ENCODE measurements at places on chromosomes 3 and 15.

- no peak for DNase-seq
Observed at GRCh38 chr3:14647976-14648955, 3.3 kb upstream of the CCDC174 start.

- DNase-seq: no peak
Observed at GRCh38 chr15:41935566-41936020, 36.8 kb downstream of the EHD4 start.

- DNase-seq: no peak
Observed at GRCh38 chr3:139326707-139327106, 17.1 kb upstream of the MRPS22 start.

GRCh38 chr3:63936925-63937324 lies 24.7 kb upstream of the SCAANT1 start:
- no peak for DNase-seq

GRCh38 chr3:139917226-139917785 lies 17.7 kb upstream of the CLSTN2 start:
- DNase-seq: no peak

DNA sequence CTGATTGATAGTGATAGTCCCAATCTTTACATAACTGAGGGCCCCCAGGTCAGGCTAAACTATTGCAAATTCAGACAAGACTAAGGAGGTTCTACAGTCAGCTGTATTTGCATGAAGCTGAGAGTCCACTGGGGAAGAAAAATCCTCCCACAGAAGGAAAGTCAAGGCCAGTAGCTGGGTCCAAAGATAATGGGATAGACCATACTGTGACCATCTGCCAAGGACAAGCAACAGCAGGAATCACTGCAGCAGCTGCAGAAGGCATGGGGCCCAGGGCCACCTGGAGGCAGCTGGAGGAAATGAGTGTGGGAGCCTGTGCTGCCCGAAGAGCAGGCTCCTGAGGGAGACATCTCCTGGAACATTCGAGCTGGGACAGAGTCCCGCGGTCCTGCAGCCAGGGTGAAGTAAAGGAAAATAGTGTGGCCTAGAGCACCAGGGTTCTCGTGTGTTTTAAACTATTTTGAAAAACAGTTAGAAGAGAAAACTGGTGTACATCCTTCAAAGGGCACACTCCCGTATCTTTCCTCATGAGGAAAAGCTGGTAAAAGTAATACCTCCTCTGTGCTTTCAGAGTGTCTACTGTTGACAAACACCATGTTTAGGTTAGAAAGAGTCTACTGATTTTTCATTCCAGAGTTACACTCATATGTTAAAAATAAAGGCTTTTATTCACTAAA lies 13.2 kb upstream of the TMEM212 start:
- peak; percentile 93 for DNase-seq

GRCh38 chr15:57896114-57896513 lies 169.4 kb downstream of the ALDH1A2 start:
- no peak for DNase-seq

- peak; percentile 81 for DNase-seq
Observed at GRCh38 chr15:49718234-49718633, 97.4 kb downstream of the DTWD1 start.

GRCh38 chr15:50883903-50884302 lies 24.6 kb upstream of the AP4E1 start:
- peak; percentile 65 for DNase-seq

DNA sequence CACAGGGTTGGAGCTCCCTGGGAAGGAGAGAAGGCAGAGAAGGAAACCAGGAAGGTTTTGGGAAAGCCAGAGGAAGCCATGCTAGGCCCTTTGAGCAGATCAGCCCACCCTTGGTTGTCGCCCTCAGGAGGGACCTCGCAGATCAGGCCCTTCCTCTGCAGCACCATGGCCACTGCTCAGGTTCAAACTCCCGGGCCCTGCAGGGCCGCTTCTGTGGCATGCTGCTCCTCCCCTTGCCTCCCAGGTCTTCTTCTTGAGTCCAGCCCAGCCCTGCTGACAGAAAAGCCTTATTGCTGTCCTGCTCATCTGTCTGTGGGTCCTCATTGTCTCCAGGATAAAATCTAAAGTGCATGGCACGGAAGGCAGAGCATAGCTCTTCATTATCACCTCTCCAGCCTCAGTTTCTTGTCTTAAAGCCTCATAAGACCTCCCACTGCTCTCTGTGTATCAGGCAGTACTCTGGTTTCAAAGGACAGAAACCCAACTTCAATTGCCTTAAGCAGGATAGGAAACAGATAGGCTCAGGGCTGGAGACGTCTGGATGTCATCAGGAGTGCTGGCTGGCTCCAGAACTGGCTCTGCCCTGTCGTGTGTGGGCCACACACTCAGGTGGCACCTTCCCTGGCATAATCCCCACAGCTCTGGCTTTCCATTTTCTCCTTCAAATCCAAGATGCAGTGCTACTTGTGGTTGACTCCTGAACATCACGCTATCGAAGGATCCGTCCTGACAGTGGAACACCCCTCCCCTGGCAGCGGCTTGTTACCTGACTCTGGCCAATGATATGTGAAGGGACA lies 118.5 kb downstream of the EEFSEC start:
- no peak for DNase-seq

GRCh38 chr15:55170361-55170760 lies 26.4 kb downstream of the RSL24D1 start:
- no peak for DNase-seq

- no peak for DNase-seq
Observed at GRCh38 chr15:90059208-90059985, 42.9 kb downstream of the IDH2 start.

DNA sequence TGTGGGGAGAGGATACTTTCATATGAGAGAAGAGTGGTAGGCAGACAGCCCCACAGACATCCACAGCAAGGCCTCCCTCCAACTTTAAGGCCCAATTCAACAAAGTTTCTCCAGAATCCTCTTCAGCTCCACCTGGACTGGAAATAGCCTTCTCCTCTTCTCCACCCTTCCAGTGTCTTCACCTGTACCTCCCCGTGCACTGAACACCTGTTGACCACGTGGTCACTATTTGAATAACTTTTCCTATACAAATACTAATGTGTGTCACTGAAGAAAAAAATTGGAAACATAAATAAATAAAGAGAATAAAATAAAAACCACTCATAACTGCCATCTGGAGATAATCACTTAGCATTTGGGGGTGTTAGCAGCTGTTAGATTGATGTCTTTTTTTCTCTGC lies 52.9 kb downstream of the CCNL1 start:
- no peak for DNase-seq

DNA sequence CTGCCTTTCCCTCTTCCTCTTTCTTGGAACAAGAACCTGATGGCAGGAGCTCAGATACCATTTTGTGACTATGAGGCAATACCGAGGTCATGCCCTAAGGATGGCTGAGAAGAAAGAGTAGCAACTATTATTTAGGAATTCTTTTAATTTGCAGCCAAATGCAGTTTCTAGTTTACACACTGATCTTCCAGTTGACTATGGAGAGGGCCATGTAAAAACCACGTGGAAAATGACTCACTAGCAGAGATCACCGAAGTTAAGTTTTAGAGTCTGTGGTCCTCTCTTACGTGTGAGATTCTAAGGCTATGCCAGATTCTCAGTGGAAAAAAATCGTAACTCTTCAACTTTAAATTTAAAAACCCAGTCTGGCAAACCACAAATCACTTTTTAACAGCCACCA lies 7.8 kb downstream of the BNC1 start:
- no peak for DNase-seq

GRCh38 chr15:35546511-35547381 lies 781 bp upstream of the DPH6 start:
- DNase-seq: no peak

DNA sequence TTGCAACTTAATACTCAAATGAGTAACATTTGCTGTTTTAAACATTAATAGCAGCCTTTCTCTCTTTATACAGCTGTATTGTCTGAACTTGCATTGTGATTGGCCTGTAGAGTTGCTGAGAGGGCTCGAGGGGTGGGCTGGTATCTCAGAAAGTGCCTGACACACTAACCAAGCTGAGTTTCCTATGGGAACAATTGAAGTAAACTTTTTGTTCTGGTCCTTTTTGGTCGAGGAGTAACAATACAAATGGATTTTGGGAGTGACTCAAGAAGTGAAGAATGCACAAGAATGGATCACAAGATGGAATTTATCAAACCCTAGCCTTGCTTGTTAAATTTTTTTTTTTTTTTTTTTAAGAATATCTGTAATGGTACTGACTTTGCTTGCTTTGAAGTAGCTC lies 40.3 kb downstream of the CTNNB1 start:
- DNase-seq: peak; percentile 18

DNA sequence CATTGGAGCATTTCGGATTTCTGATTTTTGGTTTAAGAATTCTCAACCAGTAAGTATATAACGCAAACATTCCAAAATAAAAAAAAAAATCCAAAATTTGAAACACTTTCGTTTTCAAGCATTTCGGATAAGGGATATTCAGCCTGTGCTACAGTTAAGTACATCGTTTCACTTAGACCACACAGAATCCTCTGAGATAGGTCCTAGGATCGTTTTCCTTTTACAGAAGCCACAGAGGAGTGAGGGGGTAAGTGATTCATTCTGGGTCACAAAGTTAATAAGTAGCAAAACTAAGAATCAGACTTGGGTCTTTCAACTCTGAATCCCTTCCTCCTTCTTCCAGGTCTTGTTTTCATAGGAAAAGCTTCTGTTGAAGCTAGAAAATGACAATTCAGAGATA lies 249.3 kb downstream of the BBX start:
- DNase-seq: no peak

DNA sequence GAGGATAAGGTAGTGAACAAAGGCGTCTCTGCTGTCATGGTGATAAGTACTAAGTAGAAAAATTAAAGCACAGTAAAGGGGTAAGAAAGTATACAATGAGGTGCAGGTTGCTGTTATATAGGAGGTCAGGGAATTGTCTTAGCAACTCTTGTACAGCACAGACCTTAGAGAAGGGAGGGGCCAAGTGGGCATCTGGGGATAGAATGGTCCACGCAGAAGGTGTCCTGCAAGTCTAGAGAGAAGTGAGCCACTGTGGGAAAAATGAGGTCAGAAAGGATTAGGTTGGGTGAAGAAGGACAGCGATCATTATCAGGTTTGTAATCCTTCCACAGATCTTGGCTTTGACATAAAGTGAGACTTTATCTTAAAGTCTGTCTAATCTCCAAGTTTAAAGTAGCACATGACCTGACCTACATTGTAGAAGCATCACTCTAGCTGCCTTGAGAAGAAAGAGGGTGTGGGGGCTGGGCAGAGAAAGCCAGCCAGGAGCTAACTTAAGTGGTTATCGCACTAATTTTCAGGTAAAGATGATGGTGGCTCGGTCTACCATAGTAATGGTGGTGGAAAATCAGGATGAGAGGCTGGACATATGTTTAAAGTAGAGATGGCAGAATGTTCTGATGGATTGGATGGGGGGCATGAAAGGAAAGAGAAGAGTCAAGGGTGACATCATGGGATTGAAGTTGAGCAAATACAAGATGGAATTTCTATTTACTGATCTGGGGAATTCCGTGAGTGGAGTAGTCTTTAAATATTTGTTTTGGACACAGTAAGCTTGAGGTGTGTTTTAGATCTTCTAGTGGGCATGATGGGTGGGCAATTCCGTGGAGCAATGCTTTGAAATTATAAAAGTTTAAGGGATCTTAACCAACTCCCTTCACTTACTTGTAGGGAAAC lies 919.2 kb downstream of the ROBO1 start:
- no peak for DNase-seq

- no peak for DNase-seq
Observed at GRCh38 chr3:125615256-125615655, 20.0 kb upstream of the OSBPL11 start.

DNA sequence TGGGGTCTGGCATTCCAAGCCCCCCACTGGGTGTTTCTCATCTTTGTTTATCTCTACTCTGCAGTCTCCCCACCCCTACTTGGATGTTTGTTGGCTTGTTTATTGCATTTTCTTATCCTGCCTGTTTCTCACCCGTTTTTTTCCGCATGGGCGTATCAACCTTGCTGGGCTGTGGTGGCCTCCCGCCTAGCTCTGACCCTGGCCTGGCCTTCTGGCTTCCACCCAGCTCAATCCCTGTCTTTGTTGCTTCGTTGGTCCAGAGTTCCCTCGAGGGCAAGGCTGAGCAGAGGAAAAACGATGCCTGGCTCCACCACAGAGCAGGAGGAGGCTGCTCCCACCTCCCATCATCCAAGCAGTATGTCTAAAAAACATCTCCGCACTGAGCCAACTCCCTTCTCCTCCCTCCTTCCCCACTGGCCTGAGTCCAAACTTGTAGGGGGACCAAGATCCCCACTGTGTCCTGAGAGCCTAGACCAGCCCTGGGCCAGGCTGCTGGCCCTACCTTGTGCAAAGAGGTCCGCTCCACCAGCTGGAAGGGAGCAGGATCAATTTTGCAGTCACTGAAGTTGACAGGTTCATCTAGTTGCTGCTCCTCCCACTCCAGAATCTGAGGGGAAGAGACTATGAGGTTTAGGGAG lies 9.8 kb downstream of the CLCN2 start:
- no peak for DNase-seq

- DNase-seq: peak; percentile 42
Observed at GRCh38 chr15:63244976-63245645, 32.3 kb upstream of the APH1B start.

DNA sequence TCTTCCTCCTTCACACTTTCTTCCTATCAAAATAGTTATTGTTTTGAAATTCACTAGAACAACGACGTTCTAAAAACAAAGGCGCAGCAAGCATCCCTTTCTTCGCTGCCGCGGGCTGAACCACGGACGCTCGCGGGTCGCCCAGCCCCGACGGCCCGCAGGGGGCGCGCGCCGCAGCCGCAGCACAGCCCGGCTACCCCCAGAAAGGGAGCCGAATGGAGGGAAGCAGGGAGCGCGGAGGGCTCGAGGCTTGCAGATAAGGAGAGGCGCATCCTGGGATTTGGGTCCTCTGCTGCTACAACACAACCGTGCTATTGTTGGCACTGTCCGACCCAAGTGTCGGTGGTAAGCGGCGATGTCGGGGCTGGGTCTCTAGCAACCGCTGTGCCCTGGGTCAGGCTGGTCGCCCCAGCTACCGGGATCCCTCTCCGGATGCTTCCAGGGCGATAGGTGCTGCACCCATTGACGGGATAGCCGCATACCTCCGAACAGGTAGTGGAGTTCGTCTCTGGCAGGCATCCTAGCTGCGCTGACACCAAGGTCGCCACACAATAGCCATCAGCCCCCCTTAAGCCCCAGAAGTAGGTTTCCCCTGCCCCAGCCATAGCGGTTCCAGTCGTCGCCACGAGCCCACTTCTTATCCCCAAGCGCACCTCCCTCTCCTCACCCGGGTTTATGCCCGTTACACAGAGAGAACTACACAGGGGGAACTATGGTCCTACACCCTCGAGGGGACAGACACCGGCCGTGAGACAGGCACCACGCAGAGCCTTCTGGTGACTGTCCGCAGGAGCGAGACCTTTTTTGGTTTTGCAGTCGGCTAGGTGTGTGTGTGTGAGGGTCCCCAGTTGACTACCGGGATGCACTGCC lies 6.0 kb downstream of the ONECUT1 start:
- DNase-seq: no peak

DNA sequence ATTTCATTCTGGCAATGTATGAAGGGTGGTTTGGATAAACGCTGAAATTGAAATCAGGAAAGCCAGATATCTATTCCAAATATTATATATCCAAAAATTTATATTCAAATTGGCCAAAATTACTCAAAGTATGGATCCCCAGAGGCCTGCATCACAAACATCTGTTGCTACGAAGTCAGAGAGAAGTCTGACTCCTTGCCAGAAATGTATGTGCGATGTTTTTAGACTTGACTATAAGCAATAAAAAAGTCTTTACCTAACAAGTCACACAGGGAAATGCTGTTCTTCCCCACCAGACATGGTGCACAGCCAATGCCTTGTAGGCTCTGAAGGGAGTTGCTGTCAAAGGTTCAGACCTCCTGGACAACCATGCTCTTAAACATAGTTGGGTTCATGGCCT lies 533.1 kb downstream of the OTOL1 start:
- no peak for DNase-seq

All from fibroblast of pulmonary artery (primary cell).